ENCODE measurements at places on chromosomes 1 and 21.

DNA sequence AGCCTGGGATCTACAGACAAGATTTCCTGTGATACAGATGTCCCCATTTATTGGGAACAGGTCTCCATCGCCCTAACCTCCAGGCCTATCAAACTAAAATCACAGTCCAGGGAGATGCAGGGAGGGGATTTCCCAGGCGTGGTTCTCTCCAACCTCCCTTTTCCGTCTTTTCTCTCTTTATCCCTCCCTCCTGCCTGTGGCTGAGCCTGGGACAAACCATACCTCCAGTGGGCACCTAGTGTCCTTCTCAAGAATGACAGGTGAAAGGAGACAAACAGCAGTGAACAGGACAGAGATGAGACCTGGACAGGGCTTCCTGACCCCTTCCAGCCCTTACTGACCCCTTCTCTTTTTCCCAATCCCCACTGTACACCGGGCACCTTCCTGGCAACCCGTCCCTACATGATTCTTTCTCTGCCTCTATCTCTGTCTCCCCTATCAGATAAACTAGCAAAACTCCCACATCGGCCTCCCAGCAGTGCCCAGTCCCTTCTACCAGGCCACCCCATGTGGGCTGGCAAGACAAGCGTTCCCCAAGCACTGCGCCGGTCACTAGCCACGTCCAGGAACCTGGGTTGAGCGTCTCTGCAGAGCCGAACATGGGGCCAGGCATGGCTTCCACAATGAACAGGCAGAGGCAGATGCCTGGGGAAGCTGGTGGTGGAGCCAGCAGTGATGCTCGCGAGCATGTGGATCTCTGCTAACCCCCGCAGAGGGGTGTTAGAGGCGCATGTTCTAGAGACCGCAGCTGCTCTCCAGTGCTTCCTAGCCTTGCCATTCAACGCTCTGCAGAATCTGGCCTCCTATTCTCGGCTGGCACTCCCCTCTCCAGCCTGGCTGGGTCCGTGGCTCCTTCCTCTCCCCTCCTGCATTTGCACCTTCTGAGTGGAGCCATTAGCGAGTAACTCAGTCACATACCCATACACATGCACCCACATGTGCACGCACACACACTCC lies 54.7 kb downstream of the ELK4 start:
- H3K27ac ChIP-seq, result peak overlapping the region; percentile 38
- ATAC-seq, result no peak
- H3K4me1 ChIP-seq, result no peaks in the 10 kb centered on the region
- H3K4me3 ChIP-seq, result no peak overlapping the region
- no peaks in the 10 kb centered on the region for H3K36me3 ChIP-seq

DNA sequence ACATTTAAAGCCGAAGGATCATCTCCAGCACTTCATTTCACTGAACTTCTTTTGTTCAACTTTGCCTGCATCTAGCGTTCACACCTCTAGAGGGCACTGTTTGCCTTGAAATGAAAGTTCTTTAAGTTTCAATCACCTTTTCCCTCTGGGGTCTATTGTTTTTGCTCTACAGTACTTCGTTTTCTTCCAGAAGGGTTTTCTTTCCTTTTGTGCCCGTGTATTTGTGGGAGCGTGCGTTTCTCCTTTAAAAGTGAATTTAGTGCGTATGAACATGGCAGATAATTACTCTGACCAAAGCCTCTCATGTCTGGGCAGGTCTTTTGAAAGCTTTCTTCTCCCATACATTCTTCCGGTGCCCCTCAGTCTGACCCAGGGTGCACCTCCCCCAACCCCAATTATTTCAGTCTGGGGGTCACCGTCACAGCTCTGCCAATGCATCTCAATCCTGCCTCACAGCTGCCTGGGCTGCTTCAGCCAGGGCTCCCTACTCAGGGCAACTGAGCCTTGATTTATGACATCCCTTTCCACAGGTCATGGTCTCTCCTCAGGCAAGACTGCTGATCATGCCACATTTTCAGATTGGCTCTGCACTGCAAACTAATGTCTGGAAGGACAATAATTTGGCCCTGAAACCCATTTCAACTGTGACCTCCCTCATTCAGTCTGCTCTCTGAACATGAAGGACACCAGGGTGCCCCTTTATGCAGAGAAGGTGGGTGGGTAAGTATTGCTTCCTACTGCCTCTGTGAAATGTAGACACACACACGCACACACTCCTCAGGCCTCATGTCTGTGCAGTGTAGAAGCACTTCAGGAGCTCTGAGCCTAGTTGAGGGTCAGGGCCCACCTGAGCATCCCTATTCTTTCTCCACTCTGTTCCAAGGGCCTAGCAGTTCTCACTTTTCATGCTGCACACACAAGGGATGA lies 88.6 kb downstream of the NUF2 start:
- no peak for ATAC-seq
- H3K4me1 ChIP-seq, result no peaks in the 10 kb centered on the region
- no peaks in the 10 kb centered on the region for H3K36me3 ChIP-seq
- no peak overlapping the region for H3K27ac ChIP-seq
- no peak overlapping the region for H3K4me3 ChIP-seq

- H3K27me3 ChIP-seq, result no peaks in the 10 kb centered on the region
- ATAC-seq, result peak; percentile 8
- peaks cover 10% of the 10 kb centered on the region for H3K36me3 ChIP-seq
- peak overlapping the region; percentile 95 for H3K27ac ChIP-seq
- peak overlapping the region; percentile 34 for H3K4me3 ChIP-seq
- peaks cover 40% of the 10 kb centered on the region for H3K4me1 ChIP-seq
Measured at GRCh38 chr21:33985117-33986050, 69.8 kb upstream of the ATP5PO start.

GRCh38 chr1:66331658-66332547 lies 202.1 kb upstream of the SGIP1 start:
- H3K27ac ChIP-seq, result peak overlapping the region; percentile 97
- peak; percentile 59 for ATAC-seq
- no peaks in the 10 kb centered on the region for H3K27me3 ChIP-seq
- H3K4me3 ChIP-seq, result peak overlapping the region; percentile 86
- H3K4me1 ChIP-seq, result peaks cover 27% of the 10 kb centered on the region

GRCh38 chr1:111062081-111062480 lies 77.8 kb downstream of the DRAM2 start:
- no peak overlapping the region for H3K27ac ChIP-seq
- no peak for ATAC-seq
- H3K27me3 ChIP-seq, result peaks cover 28% of the 10 kb centered on the region
- H3K4me1 ChIP-seq, result no peaks in the 10 kb centered on the region
- H3K36me3 ChIP-seq, result peaks cover 6% of the 10 kb centered on the region
- H3K4me3 ChIP-seq, result no peak overlapping the region

GRCh38 chr1:14660801-14661200 lies 62.3 kb downstream of the KAZN start:
- no peaks in the 10 kb centered on the region for H3K4me1 ChIP-seq
- H3K27ac ChIP-seq, result no peak overlapping the region
- H3K27me3 ChIP-seq, result peaks cover 16% of the 10 kb centered on the region
- H3K4me3 ChIP-seq, result no peak overlapping the region

DNA sequence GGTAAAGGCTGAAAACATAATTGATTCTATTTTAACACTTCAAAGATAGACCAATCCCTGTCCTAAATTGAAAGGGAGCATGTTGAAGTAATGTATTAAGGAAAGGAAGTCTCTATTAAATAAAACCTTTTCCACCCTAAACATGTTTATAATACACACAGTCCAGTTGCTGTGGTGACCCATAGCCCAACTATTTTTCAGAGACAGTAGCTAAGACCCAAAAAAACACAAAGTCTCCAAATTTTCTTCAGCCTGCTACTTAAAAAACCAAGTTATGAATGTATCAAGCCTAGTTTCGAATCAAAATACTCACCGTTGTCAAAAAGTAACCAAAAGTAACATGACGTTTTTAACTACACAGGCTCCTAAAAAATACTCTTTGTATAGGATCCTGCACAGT lies 1.6 kb downstream of the ELK4 start:
- peaks cover 49% of the 10 kb centered on the region for H3K36me3 ChIP-seq
- H3K4me1 ChIP-seq, result peaks cover 18% of the 10 kb centered on the region
- no peak for ATAC-seq
- H3K4me3 ChIP-seq, result peak overlapping the region; percentile 87
